Neural crest cell (in vitro differentiated cells): ENCODE measurements at places on chromosomes 6 and 20. TPM values are rescaled to one million over a fixed set of nuclear protein-coding genes. Genes with fewer than 3 reads are reported as not detected.

SRXN1 gene
- 10.7 and 12.6 TPM in 2 replicates for total RNA-seq

- H3K36me3 ChIP-seq = no peaks in the 10 kb centered on the region
- no peak for DNase-seq
- H3K4me3 ChIP-seq = no peak overlapping the region
These were observed 89.9 kb downstream of the CDC5L start for GRCh38 chr6:44477293-44477894.

- DNase-seq = no peak
- H3K27me3 ChIP-seq = no peaks in the 10 kb centered on the region
- H3K4me1 ChIP-seq = peaks cover 27% of the 10 kb centered on the region
- H3K36me3 ChIP-seq = peaks cover 15% of the 10 kb centered on the region
- no peak overlapping the region for H3K4me3 ChIP-seq
- H3K27ac ChIP-seq = no peak overlapping the region
These were observed 13.6 kb downstream of the TMEM181 start for GRCh38 chr6:158573542-158573931.

GRCh38 chr6:30963641-30964040 lies 19.9 kb upstream of the MUC21 start:
- H3K27me3 ChIP-seq = peaks cover 4% of the 10 kb centered on the region
- H3K4me1 ChIP-seq = no peaks in the 10 kb centered on the region
- no peak overlapping the region for H3K27ac ChIP-seq
- no peak overlapping the region for H3K4me3 ChIP-seq
- no peak for DNase-seq
- H3K36me3 ChIP-seq = no peaks in the 10 kb centered on the region

DNA sequence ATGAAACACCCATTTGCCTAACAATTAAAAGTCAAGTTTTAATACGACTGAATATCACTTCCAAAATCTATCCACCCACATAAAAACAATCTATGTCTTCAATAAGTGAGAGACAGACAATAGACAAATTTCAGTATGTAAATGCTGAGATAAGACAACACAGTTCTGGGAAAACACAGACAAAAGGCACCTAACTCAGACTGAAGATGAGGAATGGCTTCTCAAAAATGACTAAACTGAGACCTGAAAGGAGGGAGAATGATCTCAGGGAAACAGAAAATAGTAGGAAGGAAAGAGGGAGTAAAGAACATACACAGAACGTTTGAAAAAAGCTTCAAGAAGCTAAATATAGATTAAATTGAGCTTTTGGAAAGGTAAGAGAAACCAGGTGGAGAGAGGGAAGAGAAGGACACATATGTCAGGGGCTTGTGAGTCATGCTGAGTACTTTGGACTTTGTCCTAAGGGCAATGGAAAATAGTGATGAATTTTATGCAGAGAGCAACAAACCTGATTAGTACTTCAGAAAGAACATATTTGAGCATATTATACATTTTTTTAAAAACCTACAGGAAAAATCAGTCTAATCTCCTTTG lies 16.1 kb downstream of the LMBRD1 start:
- H3K4me3 ChIP-seq = no peak overlapping the region
- H3K4me1 ChIP-seq = peaks cover 4% of the 10 kb centered on the region
- no peaks in the 10 kb centered on the region for H3K27me3 ChIP-seq
- no peak for DNase-seq
- no peak overlapping the region for H3K27ac ChIP-seq

ESF1 gene
- 18.9 and 20.7 TPM in 2 replicates for total RNA-seq

GRCh38 chr6:6590530-6590929 lies 2.0 kb downstream of the LY86 start:
- H3K27ac ChIP-seq = no peak overlapping the region
- no peaks in the 10 kb centered on the region for H3K4me1 ChIP-seq
- no peaks in the 10 kb centered on the region for H3K36me3 ChIP-seq
- no peak overlapping the region for H3K4me3 ChIP-seq
- DNase-seq = no peak

SLC2A4RG gene
- 73.3 and 79.1 TPM in 2 replicates for total RNA-seq

DNA sequence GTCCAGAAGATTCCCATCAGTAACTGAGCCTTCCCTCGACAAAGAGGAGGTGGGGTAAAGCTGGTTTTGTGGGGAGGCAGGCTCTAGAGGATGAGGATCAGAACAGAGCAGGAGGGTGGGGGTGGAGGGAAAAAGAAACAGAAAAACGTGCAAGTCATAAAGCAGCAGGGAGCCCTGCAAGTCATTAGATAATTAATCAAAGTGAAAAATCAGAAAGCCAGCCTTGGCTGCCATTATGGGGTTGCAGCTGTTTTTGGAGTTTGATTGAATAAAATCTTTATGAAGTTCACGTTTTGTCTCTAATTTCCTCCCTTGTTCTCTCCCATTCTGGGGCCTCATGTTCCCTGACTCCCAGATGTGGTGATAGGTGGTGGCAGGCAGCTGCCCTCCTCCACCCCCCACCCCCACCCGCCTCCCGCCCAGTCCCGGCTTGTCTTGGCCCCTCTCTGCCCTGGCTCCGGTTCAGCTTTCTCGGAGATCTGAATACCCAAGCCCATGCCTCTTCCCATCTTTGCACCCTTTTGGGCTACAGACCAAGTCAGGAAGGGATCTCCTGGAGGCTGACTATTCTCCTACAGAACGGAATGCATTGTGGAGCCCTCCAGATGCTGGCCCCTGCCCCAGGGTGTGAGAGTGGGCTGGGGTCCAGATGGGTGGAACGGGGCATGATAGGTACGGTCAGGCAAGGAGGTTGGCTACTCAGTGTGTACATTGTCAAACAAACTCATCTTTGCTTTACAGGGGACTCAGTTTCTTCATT lies 141.8 kb downstream of the CDC5L start:
- H3K36me3 ChIP-seq = peaks cover under 1% of the 10 kb centered on the region
- DNase-seq = no peak
- peaks cover 17% of the 10 kb centered on the region for H3K4me1 ChIP-seq
- H3K27ac ChIP-seq = no peak overlapping the region
- no peaks in the 10 kb centered on the region for H3K27me3 ChIP-seq
- H3K4me3 ChIP-seq = no peak overlapping the region

- no peak overlapping the region for H3K4me3 ChIP-seq
- no peaks in the 10 kb centered on the region for H3K27me3 ChIP-seq
- H3K36me3 ChIP-seq = peaks cover 13% of the 10 kb centered on the region
- H3K27ac ChIP-seq = no peak overlapping the region
- H3K4me1 ChIP-seq = peaks cover 5% of the 10 kb centered on the region
These were observed 18.1 kb downstream of the PTPRA start for GRCh38 chr20:2891343-2891742.

SPATA25 gene
- total RNA-seq = 0.41 and 2.2 TPM in 2 replicates
